Fibroblast of lung (primary cell): ENCODE measurements at places on chromosomes 12 and 14. TPM values are rescaled to one million over a fixed set of nuclear protein-coding genes. Genes with fewer than 3 reads are reported as not detected.

The MAP1LC3B2 gene
- 0.51 and 1.2 TPM in 2 replicates for total RNA-seq

The GNG2 gene
- 19.0 and 21.5 TPM in 2 replicates for total RNA-seq

The PLEKHH1 gene
- 0.33 and 0.77 TPM in 2 replicates for total RNA-seq

The NXPH4 gene
- total RNA-seq, result 0.50 and 1.0 TPM in 2 replicates

The MLEC gene
- total RNA-seq, result 90.1 and 120 TPM in 2 replicates

The SOX5 gene
- 16.4 and 32.0 TPM in 2 replicates for total RNA-seq

The HOTAIR gene
- not detected in 2 replicates for total RNA-seq

The EFS gene
- total RNA-seq, result 8.5 and 12.2 TPM in 2 replicates

The TSPAN11 gene
- total RNA-seq, result 1.5 and 2.6 TPM in 2 replicates

The SIX4 gene
- 9.2 and 18.3 TPM in 2 replicates for total RNA-seq

The NFATC4 gene
- total RNA-seq, result 33.1 and 59.9 TPM in 2 replicates

The NPFF gene
- total RNA-seq, result not detected in 2 replicates

The ESPL1 gene
- total RNA-seq, result 0.26 and 1.8 TPM in 2 replicates

The OASL gene
- 0.51 and 1.2 TPM in 2 replicates for total RNA-seq

The MAPK1IP1L gene
- total RNA-seq, result 14.1 and 16.5 TPM in 2 replicates

The ARHGEF40 gene
- 23.6 and 24.7 TPM in 2 replicates for total RNA-seq

The NELL2 gene
- 0.17 and 0.26 TPM in 2 replicates for total RNA-seq

The TAMALIN gene
- total RNA-seq, result 11.3 and 12.1 TPM in 2 replicates

The HRK gene
- under 0.01 TPM in 2 replicates for total RNA-seq

The PXMP2 gene
- 10.6 and 11.3 TPM in 2 replicates for total RNA-seq

The GNB3 gene
- total RNA-seq, result 1.3 and 1.7 TPM in 2 replicates

The ACSM4 gene
- not detected in 2 replicates for total RNA-seq

The C12orf50 gene
- under 0.01 TPM in 1 of 2 replicates, not detected in the other for total RNA-seq

The SELPLG gene
- total RNA-seq, result 0.51 and 1.5 TPM in 2 replicates

The CABP1 gene
- under 0.01 TPM in 1 of 2 replicates, not detected in the other for total RNA-seq

The PCED1B gene
- 0.26 and 0.33 TPM in 2 replicates for total RNA-seq

The TAS2R42 gene
- not detected in 2 replicates for total RNA-seq

The CARMIL3 gene
- total RNA-seq, result 0.17 and 0.26 TPM in 2 replicates

The CELA1 gene
- total RNA-seq, result not detected in 2 replicates

The OR4K1 gene
- not detected in 2 replicates for total RNA-seq

The DPPA3 gene
- total RNA-seq, result not detected in 2 replicates

The SLC17A8 gene
- not detected in 2 replicates for total RNA-seq

The REM2 gene
- 0.17 and 0.26 TPM in 2 replicates for total RNA-seq

The KRT73 gene
- total RNA-seq, result not detected in 2 replicates

The CCDC184 gene
- under 0.01 and 0.17 TPM in 2 replicates for total RNA-seq

The EXOC3L4 gene
- 0.26 and 0.50 TPM in 2 replicates for total RNA-seq

The AMDHD1 gene
- total RNA-seq, result under 0.01 and 0.33 TPM in 2 replicates

The TMCC3 gene
- 0.33 and 0.51 TPM in 2 replicates for total RNA-seq

The SFSWAP gene
- 18.7 and 23.3 TPM in 2 replicates for total RNA-seq

The WSCD2 gene
- total RNA-seq, result under 0.01 TPM in 1 of 2 replicates, not detected in the other

The MIPOL1 gene
- total RNA-seq, result 8.6 and 9.0 TPM in 2 replicates

The CTSG gene
- total RNA-seq, result not detected in 2 replicates

The MYO1A gene
- total RNA-seq, result 0.17 and 0.26 TPM in 2 replicates

The NKX2-1 gene
- total RNA-seq, result not detected in 2 replicates

The ZDHHC22 gene
- not detected in 2 replicates for total RNA-seq

The KLRG1 gene
- total RNA-seq, result 1.0 and 1.8 TPM in 2 replicates

The PRR4 gene
- 0.66 and 0.77 TPM in 2 replicates for total RNA-seq

The APOF gene
- not detected in 2 replicates for total RNA-seq

The OTOGL gene
- under 0.01 and 0.17 TPM in 2 replicates for total RNA-seq

The SMIM41 gene
- 2.0 and 2.1 TPM in 2 replicates for total RNA-seq

The UNC79 gene
- 0.17 and 0.26 TPM in 2 replicates for total RNA-seq

The SERPINA9 gene
- not detected in 2 replicates for total RNA-seq
